ENCODE measurements at places on chromosomes 7 and 10.

DNA sequence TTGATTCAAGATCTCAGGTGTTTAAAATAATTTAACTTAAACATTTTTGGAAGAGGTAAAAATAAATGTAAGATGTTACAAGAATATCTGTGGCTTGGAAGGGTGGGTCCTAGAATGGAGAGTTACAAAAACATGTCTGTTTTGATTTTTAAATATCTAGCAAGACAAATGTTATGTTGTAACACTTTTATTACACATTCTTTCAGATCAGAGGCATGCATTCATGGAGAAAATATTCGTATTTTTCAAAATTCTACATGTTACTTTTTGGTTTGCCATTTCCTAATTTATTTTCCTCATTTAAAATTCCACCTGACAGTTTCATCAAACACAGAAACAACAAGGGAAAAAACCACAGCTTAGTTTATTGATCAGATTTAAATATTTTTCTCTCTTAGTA is 10.0 kb downstream of the WBP1L start:
- peaks cover 7% of the 10 kb centered on the region for H3K4me1 ChIP-seq
- H3K27me3 ChIP-seq = no peaks in the 10 kb centered on the region
- no peak overlapping the region for H3K27ac ChIP-seq

DNA sequence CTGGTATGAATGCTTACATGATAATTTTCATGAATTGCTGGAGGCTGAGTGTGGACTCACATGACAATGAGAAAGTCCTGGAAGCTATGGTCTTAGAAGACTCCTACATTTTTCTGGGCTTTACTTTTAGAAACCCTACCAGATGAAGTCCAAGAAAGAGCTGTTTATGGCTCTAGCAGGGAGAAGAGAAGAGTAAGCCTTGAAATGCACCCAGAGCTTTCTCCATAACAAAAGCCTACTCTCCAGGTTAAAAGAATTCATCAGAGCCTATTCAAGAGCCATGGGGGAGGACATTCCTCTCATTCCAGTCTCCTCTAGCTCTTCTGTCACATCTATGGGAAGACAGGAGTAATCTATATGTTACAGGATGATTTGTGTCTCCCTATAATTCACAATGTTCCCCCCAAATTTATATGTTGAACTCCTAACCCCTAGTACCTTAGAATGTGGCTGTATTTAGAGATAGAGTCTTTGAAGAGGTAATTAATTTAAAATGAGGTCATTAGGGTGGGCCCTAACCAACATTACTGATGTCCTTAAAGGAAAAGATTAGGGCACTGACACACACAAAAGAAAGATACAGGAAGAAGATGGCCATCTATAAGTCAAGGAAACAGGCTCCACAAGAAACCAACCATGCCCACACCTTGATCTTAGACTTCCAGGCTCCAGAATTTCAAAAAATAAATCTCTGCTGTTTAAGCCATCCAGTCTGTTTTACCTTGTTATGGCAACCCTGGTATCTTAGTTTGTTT is 193.8 kb upstream of the PTER start:
- H3K27me3 ChIP-seq = no peaks in the 10 kb centered on the region
- no peak overlapping the region for H3K4me3 ChIP-seq
- H3K4me1 ChIP-seq = no peaks in the 10 kb centered on the region
- no peaks in the 10 kb centered on the region for H3K36me3 ChIP-seq

- H3K27me3 ChIP-seq = no peaks in the 10 kb centered on the region
- no peaks in the 10 kb centered on the region for H3K36me3 ChIP-seq
- DNase-seq = peak; percentile 68
- H3K4me3 ChIP-seq = no peak overlapping the region
Observed at GRCh38 chr7:22219739-22220493, 137.0 kb downstream of the RAPGEF5 start.

- peak; percentile 81 for DNase-seq
- no peak overlapping the region for H3K4me3 ChIP-seq
- H3K4me1 ChIP-seq = no peaks in the 10 kb centered on the region
- H3K27me3 ChIP-seq = peaks cover 77% of the 10 kb centered on the region
- H3K36me3 ChIP-seq = no peaks in the 10 kb centered on the region
Observed at GRCh38 chr10:26367771-26368170, 70.4 kb upstream of the APBB1IP start.

- no peak overlapping the region for H3K4me3 ChIP-seq
- peaks cover 85% of the 10 kb centered on the region for H3K27me3 ChIP-seq
Observed at GRCh38 chr10:16519250-16519907, 2.3 kb downstream of the C1QL3 start.
